ENCODE measurements at places on chromosomes 5 and 9.

DNA sequence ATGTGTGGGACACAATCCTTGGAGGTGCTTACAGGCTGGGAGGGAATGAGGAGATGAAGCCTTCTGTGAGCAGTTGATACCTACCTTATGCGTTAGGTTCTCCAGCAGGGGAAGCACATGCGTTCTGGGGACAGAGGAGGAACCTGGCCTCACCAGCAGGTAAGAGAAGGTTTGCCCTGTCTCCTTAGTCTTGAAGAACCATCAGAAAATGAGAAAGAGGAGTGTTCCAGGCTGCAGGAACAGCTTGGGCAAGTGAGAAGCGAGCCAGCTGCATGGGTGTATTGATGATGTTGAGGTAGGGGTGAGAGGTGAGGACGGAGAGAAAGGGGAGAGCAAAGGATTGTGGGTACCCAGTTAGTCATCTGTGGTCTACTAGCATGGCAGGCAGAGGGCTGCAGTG is 156.9 kb upstream of the MVB12B start:
- no peak for DNase-seq

- no peak for DNase-seq
Observed at GRCh38 chr5:38463634-38464521, 92.6 kb downstream of the LIFR start.

DNA sequence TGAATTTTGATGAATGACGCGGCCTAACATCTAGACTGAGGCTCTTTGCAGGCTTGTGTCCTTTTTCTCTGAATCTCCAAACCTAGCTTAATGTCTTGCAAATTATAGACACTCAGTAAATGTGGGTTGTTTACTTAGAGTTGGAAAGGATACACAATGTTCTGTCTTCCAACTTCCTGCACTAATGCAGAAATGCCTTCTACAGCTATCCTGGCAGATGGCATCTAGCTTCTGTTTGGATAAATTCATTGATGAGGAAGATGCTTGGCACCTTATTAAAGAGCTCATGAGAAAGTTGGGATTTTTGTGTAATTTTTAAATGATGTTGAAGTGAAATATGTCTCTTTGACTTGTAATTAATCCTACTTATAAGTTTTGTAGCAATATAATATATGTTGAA is 1822.2 kb downstream of the MAT2B start:
- DNase-seq, result no peak

GRCh38 chr5:149981206-149981605 is 19.2 kb downstream of the TIGD6 start:
- DNase-seq, result no peak

GRCh38 chr5:112691758-112692157 is 45.9 kb upstream of the APC start:
- DNase-seq, result no peak

GRCh38 chr5:16456103-16456832 is 9.3 kb downstream of the ZNF622 start:
- DNase-seq, result no peak

- no peak for DNase-seq
Observed at GRCh38 chr5:65811885-65812284, 89.9 kb downstream of the NLN start.

DNA sequence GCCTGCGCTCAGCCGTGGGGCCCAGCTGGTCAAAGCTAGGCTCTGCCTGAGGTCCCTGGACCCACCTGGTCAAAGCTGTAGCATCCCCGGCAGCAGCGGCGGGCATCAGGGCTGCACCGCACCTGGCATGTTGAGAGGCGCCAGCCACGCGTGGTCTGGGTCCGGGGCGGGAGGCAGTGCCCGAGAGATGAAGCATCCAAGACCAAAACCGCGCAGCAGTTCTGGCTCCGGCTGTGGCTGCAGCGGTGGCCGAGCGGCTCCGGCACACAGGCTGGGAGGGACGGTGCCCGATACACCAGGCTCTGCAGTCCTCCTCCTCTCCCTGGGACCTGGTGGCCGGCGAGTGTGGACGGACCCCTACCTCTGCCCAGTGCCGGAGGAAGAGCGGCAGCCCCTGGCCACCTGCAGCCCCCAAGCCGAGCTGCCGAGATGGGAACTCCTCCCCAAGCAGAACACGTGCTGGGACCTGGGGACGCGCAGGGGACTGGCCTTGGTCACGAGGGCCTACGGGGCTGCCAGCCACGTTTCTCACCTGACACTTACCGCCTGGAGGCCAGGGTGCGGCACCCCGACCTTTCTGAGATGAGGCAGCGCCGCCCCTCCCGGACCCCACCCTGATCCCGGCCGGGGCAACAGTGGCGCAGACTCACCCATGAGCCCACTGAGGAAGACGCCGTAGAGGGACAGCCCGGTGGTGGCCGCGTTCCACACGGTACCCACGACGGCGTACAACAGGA is 33.0 kb downstream of the SLC9A3 start:
- DNase-seq, result no peak

DNA sequence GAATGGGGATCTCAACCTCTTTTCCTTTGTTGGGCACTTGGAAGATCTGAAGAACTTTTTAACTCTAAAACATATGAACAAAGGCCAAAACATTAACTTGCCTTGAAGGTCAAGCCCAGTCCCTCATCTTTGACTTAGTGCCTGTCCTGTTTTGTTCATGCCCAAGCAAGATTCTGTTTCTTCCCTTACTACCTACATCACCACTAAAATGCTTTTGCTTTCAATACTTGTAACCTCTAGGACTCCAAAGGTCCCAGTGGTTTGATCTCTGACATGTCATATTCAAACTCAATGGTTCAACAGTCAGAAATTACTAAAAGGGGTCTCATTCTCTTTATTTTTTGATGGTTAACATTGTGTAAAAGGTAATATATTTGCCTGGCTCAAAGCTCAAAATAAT is 24.0 kb downstream of the GLRX start:
- no peak for DNase-seq

DNA sequence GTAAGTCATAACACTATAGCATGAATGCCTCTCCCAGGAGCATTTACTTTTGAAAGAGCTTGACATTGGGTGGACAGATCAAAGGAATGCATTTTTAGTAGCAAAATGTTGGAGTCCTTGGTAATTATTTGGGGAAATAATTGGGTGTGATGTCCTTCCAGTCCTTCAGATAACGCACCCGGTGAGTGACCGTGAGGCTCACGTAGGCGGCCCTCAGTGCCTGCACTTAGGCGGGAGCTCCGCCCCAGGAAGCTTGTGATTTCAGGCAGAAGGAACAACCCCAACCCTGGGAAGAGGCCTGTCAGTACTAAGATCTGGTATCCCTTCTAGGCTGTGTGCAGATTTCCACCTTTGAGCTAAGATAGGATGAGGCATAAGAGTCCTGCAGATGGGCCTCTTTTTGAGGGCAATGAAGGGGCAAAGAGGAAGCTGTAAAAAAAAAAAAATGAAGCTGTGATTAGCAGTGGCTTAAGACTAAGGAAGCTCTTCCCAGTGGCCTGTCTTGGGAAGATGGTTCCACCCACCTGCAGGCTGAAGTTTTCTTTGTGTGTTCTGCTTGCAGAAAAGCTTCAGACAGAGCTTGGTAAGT is 14.9 kb downstream of the BTNL9 start:
- DNase-seq, result no peak

DNA sequence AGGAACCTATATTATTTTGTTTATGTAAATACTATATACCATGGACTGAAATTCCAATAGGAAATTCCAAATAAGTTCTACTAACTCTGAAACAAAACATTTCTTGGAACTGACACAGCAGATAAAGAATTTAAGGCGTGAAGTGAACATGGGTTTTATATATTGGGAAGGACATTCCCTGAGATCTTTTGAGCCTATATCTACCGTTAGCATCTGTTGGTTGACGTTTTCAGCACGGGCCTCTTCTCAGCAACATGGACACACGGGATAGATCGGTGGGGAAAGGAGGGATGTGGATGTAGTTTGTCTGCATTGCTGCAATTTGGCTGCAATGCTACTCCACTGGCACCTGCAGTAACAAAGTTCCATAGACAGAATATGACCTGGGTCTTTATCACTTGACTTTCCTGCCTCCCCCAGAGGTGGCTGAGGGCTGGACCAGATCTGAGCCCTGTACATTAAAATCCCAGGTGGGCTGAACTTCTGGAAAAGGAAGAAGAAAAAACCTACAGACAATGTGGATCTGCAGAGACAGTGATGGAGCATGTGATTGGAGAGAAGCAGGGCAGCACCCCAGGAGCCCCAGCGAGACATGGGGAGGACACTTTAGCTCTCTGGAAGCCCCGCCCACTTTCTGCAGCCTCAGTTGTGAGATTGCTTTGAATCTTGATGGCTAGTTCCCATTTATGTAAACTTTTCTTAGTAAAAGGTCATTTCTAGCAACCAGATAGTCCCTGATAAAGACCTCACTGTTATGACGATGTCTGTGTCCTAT is 91.2 kb upstream of the CPEB4 start:
- no peak for DNase-seq

DNA sequence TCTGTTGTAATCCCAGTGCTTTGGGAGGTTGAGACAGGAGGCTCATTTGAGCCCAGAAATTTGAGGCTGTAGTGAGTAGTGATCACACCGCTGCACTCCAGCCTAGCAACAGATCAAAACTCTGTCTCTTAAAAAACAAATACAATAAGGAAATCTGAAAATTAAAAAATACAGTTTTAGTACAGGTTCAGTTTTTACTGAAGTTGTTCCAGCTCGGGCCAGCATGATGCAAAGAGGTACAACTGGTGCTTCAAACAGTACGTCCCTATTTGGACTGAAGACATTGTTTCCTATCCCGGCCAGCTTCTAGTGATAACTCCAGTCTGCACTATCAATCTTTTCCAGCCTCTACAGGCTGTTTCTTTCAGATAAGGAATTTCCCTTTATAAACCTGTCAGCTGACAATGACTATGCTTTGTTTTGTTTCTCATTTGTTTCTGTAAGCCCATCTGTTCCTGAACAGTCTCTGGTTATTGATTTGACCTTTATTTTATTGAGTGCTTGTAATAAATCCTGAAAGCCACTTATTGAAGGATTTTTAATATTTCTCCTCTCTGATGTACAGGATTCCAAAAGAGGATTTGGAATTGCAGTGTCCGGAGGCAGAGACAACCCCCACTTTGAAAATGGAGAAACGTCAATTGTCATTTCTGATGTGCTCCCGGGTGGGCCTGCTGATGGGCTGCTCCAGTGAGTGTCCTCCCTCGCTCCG is 41.9 kb downstream of the TJP2 start:
- DNase-seq, result no peak

DNA sequence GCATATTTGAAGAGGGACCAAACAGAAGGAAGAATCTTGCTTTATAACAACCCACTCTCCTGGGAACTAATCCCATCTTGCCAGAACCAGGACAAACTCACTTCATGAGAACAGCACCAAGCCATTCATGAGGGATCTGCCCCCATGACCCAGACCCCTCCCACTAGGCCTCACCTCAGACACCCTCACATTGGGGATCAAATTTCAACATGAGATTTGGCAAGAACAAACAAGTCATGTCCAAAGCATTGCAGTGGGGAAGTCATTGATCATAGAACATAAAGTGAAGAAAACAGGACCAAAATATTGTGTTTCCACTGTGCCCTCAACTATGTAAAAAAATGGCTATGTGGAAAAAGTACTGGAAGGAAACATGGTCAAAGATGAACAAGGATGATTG is 43.9 kb downstream of the MAP1B start:
- no peak for DNase-seq

DNA sequence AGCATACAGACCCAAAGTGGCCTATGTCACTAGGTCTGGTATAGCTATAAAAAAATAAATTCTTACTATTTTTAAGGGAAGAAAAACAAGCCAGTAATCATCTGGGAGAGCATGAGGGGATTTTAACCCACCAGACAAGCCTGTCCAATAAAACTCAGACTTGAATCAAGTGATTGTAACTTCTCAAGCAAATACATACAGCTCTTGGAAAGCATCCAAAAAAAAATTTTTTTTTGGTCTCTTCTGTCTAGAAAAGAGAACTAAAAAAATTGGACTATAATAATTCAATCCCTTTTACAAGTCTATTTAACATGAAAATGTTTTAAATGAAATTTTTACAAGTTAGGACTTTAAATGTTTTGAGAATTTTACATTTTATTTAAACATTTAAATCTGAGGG is 61.7 kb downstream of the FBXL17 start:
- DNase-seq, result no peak

DNA sequence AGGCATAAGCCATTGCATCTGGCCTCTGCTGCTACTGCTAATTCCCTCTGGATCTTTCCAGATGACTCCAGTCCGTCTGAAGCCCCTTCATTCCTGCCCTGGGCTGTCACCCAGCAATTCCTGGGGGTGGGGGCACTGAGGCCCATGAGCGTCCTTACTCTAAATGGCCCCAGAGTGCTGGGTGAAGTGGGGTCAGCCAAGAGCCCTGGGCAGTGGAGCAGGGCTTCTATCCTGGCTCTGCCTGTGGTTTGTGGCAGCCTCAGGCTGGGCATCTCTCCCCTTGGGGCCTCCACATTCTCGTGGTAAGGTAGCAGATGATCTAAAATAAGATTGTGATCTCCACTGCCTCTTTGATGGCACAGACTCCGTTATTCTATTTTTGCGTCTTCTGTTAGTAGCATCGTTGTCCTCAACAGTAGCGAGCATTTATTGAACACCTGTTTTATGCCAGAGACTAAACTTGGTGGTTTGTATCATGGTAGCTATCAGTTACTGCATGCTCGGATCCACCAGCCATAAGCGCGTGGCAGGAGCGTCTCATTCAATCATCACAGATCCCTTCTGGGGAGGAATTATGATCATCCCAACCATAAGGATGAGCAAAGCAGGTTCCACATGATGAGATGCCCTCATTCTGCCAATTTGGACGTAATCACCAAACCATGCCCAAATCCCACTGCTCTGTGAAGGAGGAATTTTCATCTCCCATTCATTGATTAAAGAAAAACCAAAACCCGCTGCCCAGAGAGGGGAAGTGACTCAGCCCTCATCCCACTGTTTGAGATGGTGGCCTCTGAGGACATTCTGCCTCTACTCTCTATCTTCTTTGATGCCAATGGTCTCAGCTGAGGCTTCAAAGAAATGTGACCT is 21.9 kb upstream of the DUSP1 start:
- DNase-seq, result no peak

GRCh38 chr9:76810377-76810957 is 46.2 kb downstream of the PCA3 start:
- no peak for DNase-seq

DNA sequence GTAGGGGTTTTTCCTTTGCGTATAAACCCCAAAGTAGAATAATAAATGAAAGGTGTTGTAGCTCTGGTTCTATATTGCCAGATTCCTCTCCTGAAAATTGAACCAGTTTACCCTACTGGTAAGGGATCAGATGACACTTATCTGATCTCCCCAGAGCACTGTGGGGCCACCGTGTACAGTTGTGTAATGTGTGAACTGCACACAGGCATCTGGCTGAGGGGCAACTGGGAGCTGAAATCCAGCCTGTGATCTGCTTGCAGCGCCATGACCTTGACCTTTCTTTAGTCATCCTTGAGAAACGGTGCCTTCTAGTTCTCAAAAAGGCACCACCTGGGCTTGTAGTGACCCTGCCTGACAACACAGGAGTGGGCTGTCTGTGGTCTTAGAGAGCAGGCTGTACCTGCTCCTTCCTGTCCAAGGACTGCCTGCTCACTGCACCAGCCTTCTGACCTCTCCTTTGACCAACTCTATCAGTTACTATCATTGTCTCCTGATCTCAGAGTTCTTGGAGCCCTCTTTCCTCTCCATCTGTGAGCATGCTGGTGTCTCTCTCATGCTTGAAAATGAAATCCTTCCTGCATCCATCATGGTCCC is 40.2 kb downstream of the PDE6A start:
- DNase-seq, result no peak
